ENCODE measurements at places on chromosomes 7 and 10.
A peak's percentile ranks its signal among the peaks of the same experiment; 100 is the strongest.

GRCh38 chr10:102485093-102485784 is 17.3 kb downstream of the ACTR1A start:
- DNase-seq = no peak

DNA sequence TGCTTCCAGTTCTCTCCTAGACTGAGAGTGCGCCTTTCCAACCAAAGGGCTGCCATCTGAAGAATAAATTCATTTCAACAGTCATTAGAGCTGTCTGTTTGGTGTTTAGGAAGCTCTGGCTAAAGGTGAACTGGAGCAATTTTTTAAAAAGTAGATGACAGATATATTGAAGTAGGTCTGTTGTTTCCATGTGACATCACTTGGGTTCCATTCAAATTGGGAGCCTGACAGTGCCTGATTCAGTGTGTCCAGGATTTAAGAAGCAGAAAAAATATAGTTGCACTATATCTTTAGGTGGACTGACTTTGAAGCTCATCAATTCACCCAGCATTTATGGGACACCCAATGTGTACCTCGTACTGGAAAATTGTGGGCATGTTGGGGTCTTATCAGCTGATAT is 367.7 kb downstream of the BBS9 start:
- DNase-seq = no peak

DNA sequence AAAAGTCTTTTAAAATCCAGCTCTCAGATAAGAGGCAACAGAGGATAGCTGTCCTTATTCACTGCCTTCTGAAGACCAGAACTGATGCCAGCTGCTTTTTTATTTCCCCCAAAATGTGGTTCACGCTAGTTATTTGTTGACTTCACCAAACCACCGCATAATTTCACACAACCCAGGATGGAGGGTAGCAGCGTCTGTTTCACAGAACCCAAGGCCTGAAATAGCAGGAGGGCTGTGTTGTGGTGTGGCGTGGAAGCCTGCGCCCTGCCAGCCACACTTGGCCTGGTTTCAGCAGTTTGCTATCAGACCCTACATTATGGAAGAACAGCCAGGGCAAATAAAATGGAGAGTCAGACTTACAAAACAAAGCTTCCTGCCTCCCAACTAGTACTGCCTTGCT is 155.4 kb downstream of the DYNC1I1 start:
- DNase-seq = no peak

DNA sequence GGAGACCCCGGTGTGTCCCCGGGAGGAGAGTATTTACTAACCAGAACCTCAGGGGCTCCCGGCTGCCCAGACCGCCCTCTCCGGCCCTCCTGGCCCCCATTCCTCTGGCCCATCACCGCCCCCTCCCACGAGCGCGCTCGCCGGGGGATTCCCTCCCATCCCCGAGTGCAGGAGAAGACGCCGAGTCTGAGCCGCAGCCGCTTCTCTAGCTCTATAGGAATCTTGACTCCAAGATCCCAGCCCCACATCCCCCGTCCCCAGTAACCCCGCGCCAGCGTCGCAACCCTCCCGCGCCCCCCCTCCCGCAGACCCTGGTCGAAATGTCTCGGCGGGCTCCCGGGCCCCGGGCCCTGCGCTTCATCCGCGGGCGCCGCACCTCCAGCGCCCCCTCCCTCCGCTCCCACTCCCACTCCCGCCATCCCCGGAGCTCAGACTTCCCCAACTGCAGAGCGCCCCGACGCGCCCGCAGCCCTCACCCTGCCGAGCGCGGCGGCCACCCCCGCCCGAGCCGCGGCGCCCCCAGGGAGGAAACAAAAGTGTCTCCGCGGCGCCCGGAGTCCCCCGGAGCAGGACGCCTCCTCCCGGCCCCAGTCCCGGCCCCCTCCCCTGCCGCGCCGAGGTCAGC is 541 bp downstream of the ELMO1 start:
- DNase-seq = peak; percentile 63

DNA sequence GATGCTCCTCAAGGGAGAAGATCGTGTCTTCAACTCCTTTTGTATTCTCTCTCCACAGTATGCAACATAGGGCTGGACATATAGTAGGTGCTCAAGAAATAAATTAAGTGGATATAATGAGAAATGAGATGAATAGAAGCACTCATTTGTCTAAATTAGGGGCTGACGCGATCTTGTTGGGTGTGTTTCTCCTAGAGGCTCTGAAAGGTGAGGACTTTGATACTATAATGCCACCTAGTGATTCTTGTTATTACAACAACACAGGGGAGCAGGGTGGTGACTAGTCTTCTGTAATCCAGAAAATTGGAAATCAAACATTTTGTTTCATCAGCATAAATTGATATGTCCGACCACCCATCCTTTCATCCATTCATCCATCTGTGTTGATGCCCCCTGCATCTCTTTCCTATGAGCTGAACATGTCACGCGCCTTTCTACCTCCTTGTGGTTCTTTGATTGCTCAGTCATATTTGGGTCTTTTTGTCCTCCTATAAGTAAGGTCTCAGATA is 3.5 kb upstream of the CFAP58 start:
- peak; percentile 62 for DNase-seq

DNA sequence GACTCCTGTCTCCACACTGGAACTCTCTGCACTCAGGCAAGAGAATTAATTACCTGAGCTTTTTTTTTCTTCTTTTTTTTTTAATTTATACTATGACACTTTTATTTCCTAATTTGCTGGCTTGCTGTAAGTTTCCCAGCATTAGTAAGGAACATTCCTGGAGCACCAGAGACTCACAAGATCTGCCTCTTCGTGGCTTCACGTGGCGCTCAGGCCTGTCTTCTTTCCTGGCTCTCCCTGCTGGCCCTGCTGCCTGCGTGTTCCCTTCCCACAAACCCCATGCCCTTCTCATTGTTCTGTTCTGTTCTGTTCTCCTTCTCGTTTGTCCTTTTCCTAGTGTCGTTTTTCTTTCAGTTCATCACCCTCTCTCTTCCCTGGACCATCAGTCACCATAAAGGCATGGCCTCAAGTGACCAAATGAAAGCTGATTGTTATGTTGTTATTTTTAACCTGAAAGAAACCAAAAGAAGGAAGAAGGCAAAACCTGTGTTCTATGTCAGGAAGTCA is 591.6 kb upstream of the PFKP start:
- no peak for DNase-seq

GRCh38 chr10:132332433-132332754 is 401 bp downstream of the LRRC27 start:
- DNase-seq = peak; percentile 68

- peak; percentile 100 for DNase-seq
These were observed 25.1 kb upstream of the ZRANB1 start for GRCh38 chr10:124916585-124917427.

DNA sequence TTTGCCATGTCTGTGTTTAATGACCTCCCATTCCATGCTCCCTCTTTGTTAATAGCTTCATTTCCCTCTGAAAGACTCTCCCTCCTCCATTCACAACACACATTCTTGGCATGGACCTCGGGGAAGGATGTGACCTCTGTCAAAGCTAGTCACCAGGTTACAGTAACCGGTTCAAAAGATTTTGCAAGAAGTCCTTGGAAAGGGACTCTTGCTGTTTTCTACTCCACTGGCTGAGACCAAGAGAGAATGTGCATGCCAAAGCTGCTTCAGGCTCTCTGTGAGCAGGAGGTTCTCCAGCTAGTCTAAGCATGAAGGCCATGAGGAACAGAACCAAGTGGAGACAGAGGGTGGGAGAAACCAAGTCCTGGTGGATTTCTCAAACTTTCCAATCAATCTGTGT is 732.6 kb downstream of the CCSER2 start:
- DNase-seq = no peak

DNA sequence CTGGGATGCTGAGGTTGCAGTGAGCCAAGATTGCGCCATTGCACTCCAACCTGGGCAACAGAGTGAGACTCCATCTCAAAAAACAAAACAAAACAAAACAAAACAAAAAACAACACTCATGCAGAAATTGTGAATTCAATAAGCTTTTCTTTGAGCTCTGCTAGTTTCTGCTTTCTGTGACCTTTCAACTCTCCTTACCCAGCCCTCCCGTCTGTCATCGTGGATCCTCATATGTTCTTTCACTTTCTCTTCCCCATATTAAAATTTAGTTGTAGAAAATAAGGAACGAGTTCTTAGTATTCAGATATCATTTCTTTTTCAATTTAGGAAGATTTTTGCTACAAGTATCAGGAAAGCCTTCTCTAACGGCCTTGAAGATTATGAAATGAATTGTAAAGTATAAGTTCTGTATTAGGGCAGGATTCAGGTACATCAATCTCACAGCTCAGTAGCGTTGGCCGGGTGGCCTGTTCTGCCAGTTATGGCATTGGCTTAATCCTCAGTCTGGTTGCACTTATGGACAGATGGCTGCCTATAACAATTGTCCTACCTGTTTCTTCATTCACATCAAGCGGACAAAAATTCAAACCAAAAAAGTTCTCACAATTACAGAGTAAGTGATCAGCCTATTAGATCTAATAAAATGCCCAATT is 1167.0 kb downstream of the SORCS3 start:
- DNase-seq = no peak

GRCh38 chr7:46600340-46600739 is 679.3 kb upstream of the IGFBP3 start:
- no peak for DNase-seq

GRCh38 chr10:21749788-21750187 is 215.8 kb downstream of the MLLT10 start:
- no peak for DNase-seq

DNA sequence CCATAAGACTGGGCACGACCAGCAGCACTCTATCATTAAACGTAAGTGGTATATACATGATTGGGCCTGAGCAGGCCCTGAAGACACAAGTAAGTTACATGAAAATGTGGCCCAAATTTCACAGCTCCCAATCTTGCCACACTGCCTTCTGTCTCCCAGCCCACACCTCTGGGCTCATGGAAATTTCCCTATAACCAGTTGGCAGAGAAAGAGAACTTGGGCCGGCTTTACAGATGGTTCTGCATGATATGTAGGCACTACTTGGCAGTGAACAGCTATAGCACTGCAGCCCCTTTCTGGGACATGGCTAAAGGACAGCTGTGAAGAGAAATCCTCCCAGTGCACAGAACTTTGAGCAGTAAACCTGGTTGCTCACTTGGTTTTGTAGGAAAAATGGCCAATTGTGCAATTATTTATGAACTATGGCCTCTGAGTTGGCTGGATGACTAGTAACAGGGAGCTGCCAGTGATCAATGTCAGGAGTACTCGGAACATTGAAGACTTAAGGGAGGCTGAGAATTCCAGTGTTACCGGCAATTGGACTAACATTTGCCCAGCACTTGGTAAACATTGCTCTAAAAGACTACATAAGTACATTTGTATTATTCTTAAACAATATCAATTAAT is 1006.6 kb upstream of the LRRN3 start:
- no peak for DNase-seq

GRCh38 chr10:73931767-73932619 is 21.1 kb downstream of the PLAU start:
- DNase-seq = peak; percentile 70

DNA sequence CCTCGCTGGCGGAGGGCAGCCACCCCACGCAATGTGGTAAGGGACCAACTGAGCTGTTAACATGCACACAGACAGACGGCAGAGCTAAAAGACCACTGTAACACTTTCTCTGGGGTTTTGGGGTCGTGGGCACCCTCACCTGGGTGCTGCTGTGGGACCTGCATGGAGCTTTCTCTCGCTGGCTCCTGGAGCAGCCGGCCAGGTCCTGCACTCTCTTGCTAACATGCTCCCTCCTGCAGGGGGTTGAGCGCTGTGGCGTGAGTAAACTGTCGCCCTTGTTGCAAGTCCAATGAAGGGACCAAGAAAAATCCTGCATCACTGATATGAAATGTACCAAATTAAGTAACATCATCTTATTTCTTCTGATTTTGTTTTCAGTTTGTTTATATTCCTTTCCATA is 92.0 kb downstream of the ADK start:
- DNase-seq = no peak

DNA sequence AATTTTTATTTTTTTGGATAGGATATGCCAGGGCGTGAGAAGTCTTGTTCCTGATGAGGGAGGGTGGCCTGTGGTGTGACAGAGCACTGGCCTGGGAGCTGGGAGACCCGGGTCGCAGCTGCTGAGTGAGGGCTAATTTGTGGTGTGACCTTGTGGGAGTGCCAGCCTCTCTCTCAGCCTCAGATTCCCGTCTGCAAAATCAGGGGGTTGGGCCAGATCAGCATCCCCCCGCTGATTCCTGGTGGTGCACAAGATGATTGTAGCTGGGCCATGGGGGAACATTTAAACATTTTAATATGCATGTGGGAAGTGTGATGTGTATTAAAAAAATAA is 14.9 kb downstream of the TSPAN15 start:
- DNase-seq = no peak

GRCh38 chr10:42630537-42631134 is 7.7 kb downstream of the ZNF33B start:
- DNase-seq = no peak

- DNase-seq = no peak
These were observed 11.5 kb downstream of the DRGX start for GRCh38 chr10:49384268-49384953.

DNA sequence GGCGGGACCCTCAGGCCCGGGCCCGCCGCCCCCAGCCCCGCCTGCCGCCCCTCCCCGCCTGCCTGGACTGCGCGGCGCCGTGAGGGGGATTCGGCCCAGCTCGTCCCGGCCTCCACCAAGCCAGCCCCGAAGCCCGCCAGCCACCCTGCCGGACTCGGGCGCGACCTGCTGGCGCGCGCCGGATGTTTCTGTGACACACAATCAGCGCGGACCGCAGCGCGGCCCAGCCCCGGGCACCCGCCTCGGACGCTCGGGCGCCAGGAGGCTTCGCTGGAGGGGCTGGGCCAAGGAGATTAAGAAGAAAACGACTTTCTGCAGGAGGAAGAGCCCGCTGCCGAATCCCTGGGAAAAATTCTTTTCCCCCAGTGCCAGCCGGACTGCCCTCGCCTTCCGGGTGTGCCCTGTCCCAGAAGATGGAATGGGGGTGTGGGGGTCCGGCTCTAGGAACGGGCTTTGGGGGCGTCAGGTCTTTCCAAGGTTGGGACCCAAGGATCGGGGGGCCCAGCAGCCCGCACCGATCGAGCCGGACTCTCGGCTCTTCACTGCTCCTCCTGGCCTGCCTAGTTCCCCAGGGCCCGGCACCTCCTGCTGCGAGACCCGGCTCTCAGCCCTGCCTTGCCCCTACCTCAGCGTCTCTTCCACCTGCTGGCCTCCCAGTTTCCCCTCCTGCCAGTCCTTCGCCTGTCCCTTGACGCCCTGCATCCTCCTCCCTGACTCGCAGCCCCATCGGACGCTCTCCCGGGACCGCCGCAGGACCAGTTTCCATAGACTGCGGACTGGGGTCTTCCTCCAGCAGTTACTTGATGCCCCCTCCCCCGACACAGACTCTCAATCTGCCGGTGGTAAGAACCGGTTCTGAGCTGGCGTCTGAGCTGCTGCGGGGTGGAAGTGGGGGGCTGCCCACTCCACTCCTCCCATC is 82.7 kb downstream of the PAX2 start:
- DNase-seq = peak; percentile 83

DNA sequence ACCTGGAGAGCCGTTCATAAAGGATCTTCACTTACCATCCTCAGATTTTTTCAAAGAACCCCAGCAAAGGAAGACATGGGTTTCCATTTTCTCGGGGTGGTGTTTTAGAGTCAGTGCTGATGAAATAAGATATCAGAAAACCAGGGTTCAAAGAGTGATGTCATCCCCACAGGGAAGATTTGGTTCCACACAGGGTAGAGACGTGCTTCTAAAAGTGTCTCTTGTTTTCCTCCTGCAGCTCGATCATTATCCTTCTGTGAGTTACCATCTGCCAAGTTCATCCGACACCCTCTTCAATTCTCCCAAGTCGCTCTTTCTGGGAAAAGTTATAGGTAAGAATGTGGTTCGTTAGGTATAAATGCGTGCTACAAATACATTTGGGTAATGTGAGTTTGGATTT is 323.8 kb upstream of the C7orf33 start:
- no peak for DNase-seq

Data from GM20000 (cell line).